ENCODE measurements at places on chromosomes 2 and 18.

DNA sequence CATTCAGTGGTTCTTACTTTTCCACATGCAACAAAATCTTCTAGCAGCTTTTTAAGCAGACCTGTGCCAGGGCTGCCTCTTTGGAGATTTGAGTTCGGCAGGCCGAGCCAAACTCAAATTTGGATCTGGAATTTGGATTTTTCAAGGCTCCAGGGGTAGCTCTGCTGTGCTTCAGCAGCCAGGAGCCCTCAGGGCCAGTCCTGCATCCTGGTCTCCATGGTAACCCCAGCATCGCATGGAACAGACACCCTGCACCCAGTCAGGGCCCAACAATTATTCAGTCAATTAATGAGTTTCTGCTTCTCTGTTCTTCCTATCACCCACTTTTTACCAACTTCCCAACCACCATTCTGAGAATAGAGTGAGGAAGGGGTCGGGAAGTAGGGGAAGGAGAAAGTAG lies 30.0 kb downstream of the EN1 start:
- no peak for DNase-seq

DNA sequence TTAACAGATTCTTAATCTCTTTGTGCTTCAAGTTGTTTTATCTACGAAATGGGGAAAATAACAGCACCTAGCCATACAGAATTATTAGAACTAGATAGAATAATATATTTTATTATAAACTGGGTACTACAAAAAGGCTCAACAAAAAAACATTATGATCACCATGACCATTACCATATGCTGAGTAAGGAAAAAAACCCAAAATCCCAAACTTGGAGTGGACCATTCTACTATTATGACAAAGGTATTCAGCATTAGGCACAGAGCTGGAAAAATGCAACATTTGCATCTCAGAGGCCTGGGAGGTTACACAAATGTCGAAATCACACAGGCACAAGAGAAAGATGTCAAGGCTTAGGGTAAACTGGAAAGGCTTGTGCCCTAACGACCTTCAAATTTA lies 162.8 kb downstream of the SRBD1 start:
- no peak for DNase-seq

DNA sequence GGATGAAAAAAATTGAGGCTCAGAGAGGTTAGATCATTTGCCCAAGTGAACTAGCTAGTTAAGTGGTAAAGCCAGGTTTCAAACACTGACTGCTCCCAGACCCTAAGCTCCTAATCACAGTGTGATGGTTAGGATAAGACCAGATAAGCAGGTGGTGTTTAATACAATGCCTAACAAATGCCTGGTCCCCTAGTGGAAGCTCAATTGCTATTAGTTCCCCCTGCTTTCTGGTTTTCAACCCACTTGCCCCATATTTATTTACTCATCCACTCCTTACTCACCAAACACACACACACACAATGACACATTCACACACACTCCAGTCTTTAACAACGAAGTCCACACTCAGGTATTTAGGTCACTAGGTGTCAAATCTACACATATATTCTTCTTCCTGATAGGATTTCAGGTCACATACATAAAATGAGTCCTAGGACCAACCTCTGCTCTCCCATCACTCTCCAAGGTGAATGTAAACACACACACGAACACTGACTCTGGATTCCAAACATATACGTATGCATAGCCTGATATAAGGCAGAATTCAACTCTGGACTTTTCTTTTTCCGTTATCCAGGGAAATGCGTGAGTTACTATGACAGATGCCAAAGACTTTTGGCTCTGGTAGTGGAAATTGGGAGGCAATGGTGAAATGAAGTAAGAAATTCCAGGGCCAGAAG lies 73.6 kb upstream of the TSPYL6 start:
- DNase-seq: no peak

DNA sequence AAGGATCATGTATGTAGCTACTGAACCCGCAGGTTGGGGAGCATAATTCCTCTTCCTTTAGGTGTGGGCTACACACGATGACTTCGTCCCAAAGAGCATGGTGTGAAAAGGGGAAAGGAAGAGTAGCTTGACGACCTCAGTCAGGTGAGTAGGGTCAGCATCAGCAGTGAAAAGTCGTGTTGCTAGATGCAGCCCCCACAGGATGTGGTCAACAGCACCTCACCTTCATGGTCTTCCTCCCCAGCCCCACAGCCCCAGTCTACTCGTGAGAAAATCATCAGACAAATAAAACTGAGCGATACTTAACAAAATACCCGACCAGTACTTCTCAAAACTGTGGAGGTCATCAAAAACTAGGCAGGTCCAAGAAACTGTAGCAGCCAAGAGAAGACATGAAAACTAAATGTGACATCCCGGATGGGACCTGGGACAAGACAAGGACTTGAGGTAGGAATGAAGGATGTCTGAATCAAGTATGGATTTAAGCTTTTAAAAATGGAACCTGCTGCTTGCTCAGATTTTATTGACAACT lies 77.5 kb upstream of the NFATC1 start:
- DNase-seq: no peak

- no peak for DNase-seq
These were observed 3.5 kb downstream of the SNTG2 start for GRCh38 chr2:953975-954686.

- DNase-seq: no peak
These were observed 390.2 kb downstream of the THSD7B start for GRCh38 chr2:137155356-137156104.

GRCh38 chr2:33264766-33265165 lies 211.7 kb upstream of the RASGRP3 start:
- DNase-seq: no peak

GRCh38 chr2:136208682-136209420 lies 90.9 kb upstream of the CXCR4 start:
- DNase-seq: no peak

- no peak for DNase-seq
These were observed 474.6 kb downstream of the EPHA4 start for GRCh38 chr2:221097568-221097915.

DNA sequence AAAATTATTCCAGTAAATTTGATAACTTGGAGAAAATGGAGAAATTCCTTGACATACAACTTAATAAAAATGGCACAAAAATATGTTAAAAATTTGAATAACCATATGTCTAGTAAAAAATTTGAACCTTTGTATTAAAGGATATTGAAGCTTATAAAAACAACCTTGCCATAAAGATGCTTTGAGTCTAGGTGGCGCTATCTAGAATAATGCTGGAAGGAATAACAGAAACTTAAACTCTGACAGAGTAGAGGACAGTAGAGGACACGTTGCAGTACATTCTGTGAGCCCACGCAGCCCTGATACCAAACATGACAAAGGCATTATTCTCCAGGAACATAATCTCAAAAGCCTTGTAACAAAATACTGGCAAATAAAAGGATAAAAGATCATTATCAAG lies 44.7 kb upstream of the ALKAL2 start:
- no peak for DNase-seq

DNA sequence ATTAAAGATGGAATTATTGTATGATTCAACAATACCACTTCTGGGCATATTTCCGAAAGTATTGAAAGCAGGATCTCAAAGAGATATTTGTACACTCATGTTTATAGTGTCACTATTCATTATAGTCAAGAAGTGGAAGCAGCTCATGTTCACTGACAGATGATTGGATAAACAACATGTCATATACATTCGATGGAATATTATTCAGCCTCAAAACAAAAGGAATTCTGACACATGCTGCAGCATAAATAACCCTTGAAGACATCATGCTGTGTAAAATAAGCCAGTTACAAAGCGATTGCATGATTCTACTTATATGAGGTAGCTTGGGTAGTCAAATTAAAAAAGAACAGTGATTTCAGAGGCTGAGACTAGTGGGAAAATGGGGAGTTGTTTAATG lies 39.3 kb upstream of the PROKR1 start:
- no peak for DNase-seq

DNA sequence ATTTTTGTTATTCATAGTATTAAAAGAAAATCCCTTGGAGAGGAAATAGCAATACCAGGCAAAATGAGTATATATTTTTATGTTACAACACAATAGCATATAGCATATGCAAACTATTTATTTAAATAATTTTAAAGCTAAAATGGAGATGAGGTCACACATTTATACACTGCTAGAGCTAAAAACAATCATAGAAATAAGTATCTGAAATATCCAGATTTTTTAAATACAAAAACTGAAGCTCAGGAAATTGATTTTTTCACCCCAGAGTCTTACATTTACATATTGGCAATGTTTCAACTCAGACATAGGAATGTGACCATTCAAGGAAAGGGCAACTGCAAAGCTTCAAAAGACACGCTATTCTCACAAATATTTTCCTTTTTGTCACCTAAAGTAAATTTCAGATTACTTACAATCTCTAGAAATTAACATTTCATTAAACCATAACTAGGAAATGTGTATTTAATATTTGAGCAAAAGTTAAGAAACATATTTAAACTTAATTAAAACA lies 8.9 kb downstream of the TFPI start:
- DNase-seq: no peak

GRCh38 chr2:197878792-197879191 lies 74.4 kb downstream of the PLCL1 start:
- DNase-seq: no peak

GRCh38 chr2:200616656-200617055 lies 30.8 kb downstream of the AOX1 start:
- no peak for DNase-seq

DNA sequence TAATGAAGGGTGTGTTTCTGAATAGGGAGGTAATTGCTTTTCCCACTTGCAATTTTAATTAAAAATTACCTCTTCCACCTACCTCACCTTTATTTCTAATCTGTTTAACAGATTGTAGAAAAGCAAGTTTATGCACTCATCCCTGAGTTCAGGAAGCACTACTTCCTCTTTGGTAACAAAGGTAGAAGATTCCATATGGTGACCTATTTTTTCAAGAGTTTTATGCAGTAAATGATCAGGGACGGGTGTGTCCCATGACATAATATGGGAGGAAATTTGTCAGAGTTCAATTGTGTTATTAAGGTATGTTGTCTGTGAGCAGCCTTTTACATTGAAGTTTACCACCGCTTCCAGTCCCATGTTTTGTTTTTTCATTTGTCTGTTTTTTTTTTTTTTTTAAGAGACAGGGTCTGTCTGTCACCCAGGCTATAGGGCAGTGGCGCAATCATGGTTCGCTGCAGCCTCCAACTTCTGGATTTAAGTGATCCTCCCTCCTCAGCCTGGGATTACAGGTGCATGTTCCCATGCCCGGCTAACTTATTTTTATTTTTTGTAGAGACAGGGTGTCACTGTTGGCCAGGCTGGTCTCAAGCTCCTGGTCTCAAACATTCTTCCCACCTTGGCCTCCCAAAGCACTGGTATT lies 68.2 kb downstream of the ASAP2 start:
- DNase-seq: no peak

DNA sequence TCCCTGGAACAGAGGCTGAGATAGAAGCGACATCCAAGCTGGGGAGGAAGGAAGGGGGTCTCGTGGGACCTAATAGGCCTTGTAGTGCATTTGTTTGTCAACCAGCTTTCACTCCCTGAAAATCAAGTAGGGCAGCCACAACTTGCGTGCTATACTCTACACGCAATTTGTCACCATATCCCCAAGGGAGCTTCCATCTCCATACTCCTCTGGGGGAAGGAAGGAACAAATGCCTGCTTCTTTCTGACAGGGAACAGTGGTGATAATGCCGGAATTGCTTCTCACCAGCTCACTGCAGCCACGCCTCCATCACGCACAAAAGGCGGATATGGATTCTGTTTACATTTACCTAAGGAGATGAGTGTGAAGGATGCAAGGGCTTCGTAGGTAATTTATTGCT lies 213.4 kb downstream of the TMEM163 start:
- DNase-seq: no peak

DNA sequence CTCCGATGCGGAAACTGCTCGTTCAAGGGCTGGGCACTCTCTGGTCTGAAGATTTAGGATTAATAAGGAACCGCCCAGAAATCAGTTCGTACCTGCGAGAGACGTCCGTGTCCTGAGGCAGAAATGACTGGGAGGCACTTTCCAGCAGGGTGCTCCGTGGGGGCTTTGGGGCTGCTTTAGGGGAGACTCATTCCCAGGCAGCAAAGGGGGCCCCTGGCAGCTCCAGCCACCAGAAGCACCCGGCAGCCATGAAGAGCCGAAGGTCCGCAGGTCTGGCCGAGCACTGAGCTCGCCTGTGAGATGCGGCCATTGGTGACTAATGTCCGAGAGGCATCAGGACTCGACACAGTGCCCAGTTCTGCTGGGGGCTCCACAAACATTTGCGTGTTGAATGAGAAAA lies 20.9 kb downstream of the KCNG2 start:
- no peak for DNase-seq

GRCh38 chr18:48953104-48953706 lies 2.4 kb upstream of the SMAD7 start:
- no peak for DNase-seq
